ENCODE measurements at places on chromosomes 12 and 14. TPM values are rescaled to one million over a fixed set of nuclear protein-coding genes. Genes with fewer than 3 reads are reported as not detected.

- DNase-seq: peak; percentile 77
These were observed 320.1 kb downstream of the DAD1 start for GRCh38 chr14:22268875-22269274.

The ERBB3 gene
- 0.37 TPM for total RNA-seq

The RHNO1 gene
- 68.6 TPM for total RNA-seq

- no peak for DNase-seq
These were observed 49.5 kb downstream of the BEGAIN start for GRCh38 chr14:100537446-100538350.

GRCh38 chr14:105064721-105065143 lies 498 bp downstream of the GPR132 start:
- peak; percentile 27 for DNase-seq

The LBHD2 gene
- total RNA-seq: not detected

DNA sequence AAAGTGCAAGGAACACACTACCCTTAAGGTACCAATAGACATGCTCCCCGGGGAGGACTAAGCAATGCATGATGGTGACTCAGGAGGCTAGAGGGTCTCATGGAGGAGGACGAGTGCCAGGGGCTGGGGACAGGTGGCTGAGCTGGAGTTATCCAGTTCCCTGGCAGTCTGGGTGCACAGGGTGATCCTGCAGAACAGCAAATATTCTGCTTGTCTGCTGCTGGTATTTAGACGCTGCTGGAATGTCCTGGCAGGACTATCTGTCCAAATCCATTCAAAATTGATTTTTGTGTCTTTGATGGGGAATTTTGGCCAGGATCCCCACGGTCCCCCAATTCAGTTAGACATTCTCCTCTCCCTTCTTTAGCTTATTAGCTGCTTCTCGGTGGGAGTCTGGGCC lies 138.7 kb downstream of the C12orf75 start:
- DNase-seq: no peak

The RNASE1 gene
- total RNA-seq: 1.6 TPM

The KERA gene
- total RNA-seq: not detected

DNA sequence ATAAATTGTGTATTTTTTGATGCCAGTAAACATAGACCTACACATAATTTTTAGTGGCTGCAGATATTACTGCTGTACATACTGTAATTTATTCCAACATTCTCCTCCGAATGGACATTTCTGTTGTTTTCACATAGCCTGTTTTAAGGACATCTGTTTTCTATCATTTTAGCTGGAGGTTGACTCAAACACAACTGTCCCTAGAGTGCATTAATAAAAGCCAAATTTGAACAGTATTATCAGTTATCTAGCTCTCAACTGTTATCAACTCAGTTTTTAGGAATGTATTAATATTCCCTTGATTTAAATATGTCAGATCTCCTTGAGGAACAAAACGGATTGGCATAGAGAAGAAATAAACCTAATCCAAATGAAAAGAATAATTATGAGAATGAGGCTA lies 17.2 kb upstream of the PIWIL1 start:
- no peak for DNase-seq

GRCh38 chr14:73998726-73999125 lies 20.4 kb downstream of the ENTPD5 start:
- DNase-seq: no peak

The RAN gene
- 579 TPM for total RNA-seq

DNA sequence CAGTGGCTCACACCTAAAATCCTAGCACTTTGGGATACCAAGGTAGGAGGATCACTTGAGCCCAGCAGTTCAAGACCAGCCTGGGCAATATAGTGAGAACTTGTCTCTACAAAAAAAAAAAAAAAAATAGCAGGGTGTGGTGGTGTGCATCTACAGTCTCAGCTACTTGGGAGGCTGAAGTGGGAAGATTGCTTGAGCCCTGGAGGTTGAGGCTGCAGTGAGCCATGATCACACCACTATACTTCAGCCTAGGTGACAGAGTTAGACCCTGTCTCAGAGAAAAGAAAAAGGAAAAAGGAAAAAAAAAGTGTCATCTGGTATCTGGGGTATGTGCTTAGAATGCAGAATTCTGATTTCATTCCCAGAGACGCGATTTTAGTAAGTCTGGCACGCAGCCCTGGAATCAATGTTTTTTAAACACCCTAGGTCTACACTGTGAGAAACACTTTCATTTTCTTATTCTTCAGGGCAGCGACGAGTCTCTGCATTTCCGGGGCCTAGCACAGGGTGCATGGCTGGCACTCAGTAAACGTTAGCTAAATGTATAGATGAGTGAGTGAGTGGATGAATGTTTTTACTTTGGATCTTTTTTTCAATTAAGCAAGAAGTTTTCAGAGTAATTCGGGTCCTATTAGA lies 243.8 kb upstream of the PWP1 start:
- peak; percentile 51 for DNase-seq

The PLBD1 gene
- total RNA-seq: 1.5 TPM

GRCh38 chr14:64704743-64705380 lies 638 bp downstream of the PLEKHG3 start:
- no peak for DNase-seq

The GPR137C gene
- 4.4 TPM for total RNA-seq

DNA sequence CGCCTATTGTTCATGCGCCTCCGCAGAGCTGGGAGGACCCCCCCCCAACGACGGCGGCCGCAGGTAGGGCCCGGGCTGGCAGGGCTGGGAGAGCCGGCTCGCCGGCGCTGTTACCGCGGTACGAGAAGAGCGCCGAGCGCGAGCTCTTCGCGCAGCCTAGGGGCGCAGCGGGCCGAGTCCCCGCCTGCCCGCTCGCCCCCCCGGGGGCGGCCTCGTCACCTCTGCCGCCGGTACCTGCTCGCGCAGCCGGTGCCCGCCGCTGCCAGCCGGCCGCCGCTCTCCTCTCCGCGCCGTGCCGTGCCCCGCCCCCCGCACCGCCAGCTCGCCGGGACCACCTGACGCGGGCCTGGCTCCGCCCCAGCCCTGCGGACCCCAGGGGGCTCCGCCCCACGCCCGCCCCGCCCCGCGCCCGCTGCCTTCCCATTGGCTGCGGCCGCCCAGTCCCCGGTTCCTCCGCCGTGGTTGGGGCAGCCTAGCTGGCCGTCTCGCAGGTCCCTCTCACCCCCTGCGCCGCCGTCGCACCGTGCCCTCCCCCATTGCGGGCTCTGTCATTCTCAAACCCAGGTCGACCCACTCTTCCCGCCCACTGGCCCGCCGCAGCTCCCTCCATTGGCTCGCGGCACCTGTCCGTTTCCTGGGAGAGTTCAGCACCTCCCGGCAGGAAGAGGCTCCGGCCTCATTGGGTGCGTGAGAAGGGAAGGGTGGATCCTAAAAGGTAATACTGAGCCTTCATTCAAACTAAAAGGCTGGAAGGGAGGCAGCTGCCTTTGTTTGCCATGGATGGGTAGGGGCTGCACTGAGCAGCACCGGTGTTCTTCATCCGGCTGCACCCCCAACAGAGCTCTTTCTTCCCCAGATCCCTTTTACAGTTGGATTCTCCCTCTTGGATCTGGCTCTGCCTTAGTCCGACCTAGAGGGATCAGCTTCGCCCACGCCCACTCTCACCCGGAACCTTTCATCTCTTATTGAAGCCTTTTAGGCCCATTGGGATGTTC lies at the start of gene MAP3K9:
Gene MAP3K9 (minus strand): TSS at position 289 of the 995 bp plus-strand sequence. CDS start 342 bp downstream, outside the sequence.
- DNase-seq: peak; percentile 97

DNA sequence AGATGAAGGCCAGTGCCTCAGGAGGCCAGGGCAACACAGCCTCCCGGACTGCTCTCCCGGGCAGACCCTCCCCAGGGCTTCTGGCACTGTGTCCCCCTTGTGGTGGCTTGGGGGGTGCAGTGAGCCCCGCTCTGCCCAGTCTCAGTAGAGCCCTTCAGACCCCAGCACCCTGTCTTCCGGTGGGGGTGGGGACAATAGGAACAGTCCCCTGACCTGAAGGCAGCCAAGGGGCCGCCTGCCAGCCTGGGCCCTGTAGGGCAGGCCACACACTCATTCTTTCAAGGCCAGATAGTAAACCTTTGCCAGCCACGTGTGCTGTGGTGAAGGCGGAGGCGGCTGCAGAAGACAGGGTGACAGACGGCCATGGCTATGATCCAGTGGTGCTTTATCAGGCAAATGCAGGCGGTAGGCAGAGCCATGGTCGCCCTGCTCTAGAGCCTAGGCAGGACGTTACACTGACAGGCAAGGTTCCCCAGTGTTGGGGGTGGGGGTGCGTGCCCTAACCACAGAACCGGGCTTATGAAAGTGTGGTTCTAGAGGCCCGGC lies 15.0 kb downstream of the ZFYVE21 start:
- DNase-seq: no peak

GRCh38 chr14:50417853-50418252 lies 21.2 kb upstream of the CDKL1 start:
- no peak for DNase-seq

- DNase-seq: no peak
These were observed 80.0 kb downstream of the ST8SIA1 start for GRCh38 chr12:22254478-22254877.

The RNASE4 gene
- 12.1 TPM for total RNA-seq

GRCh38 chr14:69268763-69269162 lies 8.8 kb downstream of the GALNT16 start:
- DNase-seq: peak; percentile 77

GRCh38 chr12:124240493-124240892 lies 54.4 kb upstream of the RFLNA start:
- peak; percentile 36 for DNase-seq

The NKX2-1 gene
- not detected for total RNA-seq

- peak; percentile 72 for DNase-seq
These were observed 17.5 kb downstream of the RAD51B start for GRCh38 chr14:67837011-67837624.

- DNase-seq: no peak
These were observed 37.2 kb downstream of the BEGAIN start for GRCh38 chr14:100549834-100550625.

DNA sequence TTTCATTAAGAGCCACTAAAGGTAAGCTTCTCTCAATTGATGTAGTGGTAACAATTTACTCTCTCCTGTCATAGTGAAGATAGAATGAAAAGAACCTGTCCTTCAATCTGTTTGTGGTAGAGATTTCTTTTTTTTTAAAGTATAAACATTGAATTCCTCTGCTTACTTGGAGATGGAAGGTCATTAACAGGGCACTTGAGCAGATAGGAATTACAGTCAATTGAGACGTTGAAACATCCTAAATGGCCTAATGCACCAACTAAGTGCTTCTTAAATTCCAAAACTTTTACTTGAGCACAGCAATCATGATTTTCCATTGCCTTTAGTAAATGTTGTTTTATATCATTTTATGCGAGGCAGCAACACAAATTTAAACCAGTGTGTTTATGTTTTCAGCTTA lies 241.4 kb downstream of the FOXG1 start:
- no peak for DNase-seq

- DNase-seq: peak; percentile 48
These were observed 105.2 kb upstream of the CDKN3 start for GRCh38 chr14:54291491-54292191.

- DNase-seq: no peak
These were observed 84.7 kb upstream of the NELL2 start for GRCh38 chr12:44960856-44961255.

- no peak for DNase-seq
These were observed 63.5 kb downstream of the MED13L start for GRCh38 chr12:116213885-116214527.
